ENCODE measurements at places on chromosomes 4 and X.

- DNase-seq: peak; percentile 54
Observed at GRCh38 chr4:66275411-66276038, 605.2 kb upstream of the EPHA5 start.

DNA sequence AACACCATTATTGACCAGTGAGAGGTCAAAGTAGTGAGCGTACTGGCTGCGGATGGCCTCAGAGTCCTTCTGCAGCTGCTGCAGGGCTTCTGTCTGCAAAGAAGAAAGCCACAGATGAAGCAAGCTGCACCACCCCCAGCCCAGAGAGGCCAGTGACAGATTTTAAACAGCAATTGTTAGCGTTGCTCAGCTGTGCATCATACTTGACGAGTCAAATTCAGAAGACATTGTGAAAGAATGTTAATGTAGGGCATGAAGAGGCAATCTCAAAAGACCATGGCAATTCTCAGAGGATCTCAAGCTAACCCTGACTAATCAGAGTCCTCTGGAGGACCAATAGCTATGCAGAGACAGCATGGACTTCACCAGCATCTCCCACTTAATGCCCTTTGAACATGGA is 16.6 kb downstream of the DKC1 start:
- DNase-seq: no peak

GRCh38 chr4:52750819-52751486 is at the start of gene ERVMER34-1:
TSS of gene ERVMER34-1 (minus strand) at chr4:52751425. CDS start at chr4:52745520, 5,905 bp downstream.
- DNase-seq: no peak

- DNase-seq: no peak
Observed at GRCh38 chr4:26238426-26238777, 82.4 kb upstream of the RBPJ start.

DNA sequence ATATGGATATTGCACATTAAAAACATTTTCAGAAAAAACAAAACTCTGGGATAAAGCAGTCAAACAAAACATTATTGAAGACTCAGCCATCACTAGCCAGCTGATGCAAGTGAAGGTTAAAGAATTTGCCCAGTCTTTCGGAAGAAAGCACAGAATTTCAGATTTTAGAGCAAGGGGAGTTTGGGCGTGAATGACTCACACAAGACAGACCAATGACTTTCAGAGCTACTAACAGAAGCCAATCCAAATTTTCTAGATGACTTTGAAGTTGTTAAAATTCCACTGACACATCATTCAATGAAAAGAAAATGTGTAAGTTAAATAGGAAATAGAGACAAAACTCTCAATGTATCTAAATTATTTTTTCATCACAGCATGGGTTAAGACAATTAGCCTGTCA is 4.0 kb downstream of the MRFAP1L1 start:
- no peak for DNase-seq

DNA sequence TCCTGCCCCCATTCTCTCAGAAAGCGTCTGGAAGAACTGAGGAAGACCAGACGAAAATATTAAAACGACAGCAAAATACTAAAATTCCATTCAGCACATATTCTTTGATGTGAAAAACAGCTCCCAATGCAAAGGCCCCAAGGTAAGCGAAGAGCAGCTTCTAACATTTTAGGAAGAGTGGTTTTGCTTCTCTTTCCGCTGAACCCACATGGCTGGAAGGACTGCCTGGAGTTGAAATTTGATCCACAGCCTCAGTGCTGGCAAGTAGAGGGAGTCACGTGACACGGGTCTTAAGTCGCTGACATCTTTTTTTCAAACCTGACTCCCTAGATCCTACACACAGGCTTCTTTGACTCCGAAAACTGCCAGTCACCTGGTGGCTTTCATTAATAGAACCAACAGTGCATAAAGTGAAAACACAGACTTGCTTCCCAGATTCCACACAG is at the start of gene FAM13A:
TSS of gene FAM13A (minus strand) at position 233 of the 446 bp plus-strand sequence. CDS start at position 12, 221 bp downstream.
- DNase-seq: peak; percentile 94

GRCh38 chr4:185736882-185737281 is 75.1 kb downstream of the SORBS2 start:
- no peak for DNase-seq

- DNase-seq: no peak
Observed at GRCh38 chr4:1205586-1206298, 33.4 kb upstream of the SPON2 start.

DNA sequence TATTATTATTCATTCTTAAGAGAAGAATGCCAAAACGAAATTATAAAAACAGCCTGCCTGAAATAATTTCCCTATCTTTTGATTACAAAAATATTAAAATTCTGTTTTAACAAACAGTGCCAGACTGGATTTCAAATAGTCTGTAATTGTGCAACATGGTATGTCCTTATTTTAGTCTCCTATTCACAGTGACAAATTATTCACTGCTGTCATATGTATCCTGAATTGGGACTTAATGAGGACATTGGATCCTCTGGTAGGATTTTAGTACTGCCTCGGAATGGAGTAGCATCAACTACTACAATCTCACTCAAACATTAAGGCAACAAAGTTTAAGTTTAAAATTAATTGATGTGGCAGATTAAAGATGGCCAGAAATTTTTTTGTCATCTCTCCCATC is 97.6 kb downstream of the CASK start:
- no peak for DNase-seq

DNA sequence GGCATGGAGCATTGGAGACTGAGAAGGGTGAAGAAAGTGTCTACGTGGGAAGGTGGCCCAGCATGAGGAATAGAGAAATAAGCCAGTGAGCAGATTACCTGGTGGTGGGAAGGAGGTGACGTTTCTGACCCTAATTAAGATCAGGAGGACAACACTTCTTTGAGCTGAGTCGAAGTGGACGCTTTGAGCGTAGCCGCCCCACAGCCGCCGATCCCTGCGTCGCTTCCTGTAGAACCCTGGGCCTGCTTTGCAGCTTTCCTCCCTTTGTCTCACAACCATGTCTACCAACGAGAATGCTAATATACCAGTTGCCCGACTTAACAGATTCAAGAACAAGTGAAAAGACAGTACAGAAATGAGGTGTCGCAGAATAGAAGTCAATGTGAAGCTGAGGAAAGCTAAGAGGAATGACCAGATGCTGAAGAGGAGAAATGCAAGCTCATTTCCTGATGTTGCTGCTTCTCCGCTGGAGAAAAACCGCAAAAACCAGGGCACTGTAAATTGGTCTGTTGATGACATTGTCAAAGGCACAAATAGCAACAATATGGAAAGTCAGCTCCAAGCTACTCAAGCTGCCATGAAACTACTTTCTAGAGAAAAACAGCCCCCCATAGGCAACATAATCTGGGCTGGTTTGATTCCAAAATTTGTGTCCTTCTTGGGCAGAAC is 6.4 kb upstream of the ANTXR2 start:
- DNase-seq: no peak

- no peak for DNase-seq
Observed at GRCh38 chrX:83966347-83966746, 105.4 kb downstream of the CYLC1 start.

DNA sequence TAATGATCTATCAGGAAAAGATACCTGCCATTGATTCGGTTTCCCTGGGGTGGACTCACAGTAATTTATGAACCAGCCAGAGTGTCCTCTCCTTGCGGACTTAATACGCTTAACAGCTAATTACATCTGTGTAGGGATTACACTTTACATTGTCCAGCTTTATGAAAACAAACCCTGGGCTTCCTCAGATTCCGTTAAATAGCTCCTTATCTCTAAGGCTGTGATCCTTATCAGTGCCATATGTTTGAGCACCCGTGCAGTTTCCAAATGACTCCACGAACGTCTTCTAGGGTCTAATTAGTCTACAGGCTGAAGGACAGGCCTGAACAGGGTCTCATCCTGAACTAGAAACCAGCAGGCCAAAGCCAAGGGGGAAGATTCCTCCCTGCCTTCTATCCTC is 56.9 kb downstream of the KDR start:
- no peak for DNase-seq

DNA sequence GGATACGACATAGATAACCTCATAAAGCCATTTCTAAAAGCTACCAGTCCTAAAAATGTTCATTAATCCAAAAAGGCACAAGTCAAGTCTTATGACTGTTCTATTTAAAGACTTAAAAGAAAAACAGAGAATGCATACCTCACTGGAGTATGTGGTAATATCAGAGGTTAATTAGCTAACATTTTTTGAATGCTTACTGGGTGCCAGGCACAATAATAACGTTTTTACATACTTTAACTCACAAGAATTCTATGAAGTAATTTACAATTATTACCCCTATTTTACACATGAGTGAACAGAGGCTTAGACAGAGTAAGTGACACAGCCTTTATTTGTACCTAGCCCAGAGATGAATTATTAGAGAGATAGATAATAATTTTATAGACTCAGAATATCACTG is 207.5 kb downstream of the PDGFC start:
- DNase-seq: no peak

DNA sequence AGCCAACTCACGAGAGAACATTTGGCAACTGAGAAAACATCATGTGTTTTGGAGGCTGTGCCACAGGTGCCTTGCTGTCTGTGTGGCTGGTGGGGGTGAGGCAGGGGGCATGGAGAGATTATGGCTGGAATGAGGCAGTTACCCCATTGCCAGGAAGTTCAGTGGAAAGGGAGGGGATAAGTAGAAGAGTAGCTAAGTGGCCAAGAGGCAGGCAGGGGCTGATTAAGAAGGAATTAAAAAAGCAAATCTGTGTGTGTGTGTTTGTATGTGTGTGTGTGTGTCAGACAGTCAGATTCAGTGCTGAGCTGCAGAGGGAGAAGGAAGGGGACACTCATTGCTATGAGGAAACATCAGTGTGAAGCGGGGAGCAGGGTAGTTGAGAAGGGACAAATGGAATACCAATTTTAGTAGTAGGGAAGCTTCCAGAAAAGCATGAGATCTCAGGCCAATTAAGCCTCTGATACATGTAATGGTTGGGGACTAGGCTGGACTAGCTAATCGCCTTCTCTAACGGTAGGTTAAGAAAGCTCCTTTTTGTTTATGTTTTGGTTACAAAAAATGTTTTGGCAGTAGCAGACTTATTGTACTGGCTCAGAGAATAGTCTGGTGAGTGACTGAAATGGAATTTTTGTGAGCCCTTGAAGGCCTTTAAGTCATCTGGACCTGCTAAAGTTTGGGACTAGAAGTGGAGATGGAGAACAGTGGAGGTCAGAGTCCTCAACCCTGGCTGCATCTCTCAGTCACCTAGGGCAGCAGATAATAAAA is 18.5 kb downstream of the TMEM164 start:
- no peak for DNase-seq

GRCh38 chr4:6011686-6012085 is 6.5 kb downstream of the C4orf50 start:
- peak; percentile 21 for DNase-seq

GRCh38 chr4:106315476-106315967 is 487 bp downstream of the TBCK start:
- no peak for DNase-seq

- no peak for DNase-seq
Observed at GRCh38 chrX:16855363-16856075, 14.6 kb downstream of the RBBP7 start.

- no peak for DNase-seq
Observed at GRCh38 chr4:8894424-8894816, 22.8 kb upstream of the HMX1 start.

DNA sequence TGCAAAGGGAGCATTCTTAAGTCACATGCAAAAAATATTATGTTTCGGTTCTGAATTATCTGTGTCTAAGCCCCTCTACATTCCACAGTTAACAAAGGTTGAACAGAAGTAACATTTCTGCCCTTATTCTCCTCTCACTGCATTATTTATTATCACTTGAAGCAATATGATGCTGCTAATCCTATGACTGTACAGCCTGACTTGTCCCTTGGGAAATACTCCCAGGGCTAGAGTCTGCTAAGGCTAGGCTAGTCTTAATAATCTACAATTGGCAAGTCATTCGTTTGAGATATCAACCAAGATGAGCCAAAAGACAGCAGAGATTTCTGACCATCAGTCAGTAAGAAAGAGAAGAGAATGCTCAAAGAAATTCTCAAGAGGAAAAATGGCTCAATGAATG is 226.9 kb upstream of the HCCS start:
- DNase-seq: no peak

DNA sequence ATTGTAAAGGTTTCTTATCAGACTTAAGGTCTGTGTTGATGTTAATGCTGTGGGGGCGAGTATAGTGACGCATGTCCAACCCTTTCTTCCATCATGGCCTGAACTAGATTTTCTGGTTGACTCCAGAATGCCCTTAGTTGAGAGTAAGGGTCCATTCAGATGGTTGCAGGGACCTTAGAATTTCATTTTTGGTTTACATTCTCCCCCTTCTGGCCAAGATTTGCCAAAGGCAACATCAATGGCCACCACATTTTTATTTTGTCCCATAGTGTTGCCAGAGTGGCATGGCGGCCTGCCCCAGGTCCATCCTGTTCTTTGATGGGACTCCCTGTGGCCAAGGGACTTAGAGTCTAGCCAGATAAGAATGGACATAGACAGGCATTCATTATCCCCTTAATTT is 368.5 kb downstream of the GPM6A start:
- no peak for DNase-seq

DNA sequence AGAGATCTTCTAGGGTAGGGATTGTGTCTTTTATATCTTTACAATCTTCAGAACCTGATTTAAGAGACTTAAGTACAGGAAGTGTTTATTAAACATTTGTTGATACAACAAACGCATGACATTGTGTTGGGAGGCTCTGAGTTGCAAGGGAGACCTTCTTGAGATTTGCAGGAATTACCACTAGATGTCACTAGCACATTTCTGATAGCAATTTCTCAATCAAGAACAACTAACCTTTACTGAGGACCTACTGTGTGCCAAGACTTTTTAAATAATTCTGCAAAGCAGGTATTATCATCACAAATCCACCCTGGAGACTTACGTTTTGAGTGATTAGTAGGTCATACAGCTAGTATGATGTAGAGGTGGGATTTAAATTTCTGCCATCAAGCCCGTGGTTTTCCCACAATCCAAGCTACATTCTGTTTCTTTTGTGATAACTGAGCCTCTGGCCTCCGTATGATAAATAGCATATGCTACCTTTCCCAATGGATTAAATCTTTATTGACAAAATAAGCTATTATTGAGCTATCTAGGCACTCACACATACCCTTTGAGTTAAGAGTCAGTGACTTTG is 986.0 kb downstream of the CCSER1 start:
- DNase-seq: no peak

DNA sequence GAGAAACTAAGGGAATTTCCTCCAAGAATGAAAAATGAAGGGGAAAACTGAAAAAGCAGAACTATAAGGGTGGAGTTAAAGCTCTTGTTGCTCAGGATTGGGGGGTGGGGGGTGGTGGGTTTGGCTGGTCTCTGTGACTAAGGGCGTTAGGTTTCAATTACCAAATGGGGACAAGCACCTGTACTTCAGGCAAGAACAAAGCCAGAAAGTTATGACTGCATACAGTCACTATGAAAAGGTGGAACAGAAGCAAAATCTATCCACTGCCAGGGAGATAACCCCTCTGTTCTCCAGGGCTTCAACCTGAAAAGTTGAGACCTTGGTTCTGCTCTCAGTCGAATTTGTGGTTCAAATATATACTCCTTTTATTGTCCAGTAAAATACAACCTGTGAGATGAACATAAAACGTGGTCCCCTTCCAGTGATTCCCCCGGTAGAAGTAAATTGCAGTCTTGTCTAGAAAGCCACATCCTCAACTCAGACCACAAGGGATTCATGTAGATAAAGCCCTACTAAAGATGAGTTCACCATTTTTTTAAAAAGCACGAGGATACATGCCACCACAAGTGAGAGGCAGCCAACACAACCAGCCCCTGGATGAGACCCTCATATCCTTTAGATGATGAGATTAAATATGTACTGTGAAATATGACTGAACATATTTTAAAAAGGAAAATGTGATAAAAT is 257.1 kb upstream of the RPS6KA3 start:
- DNase-seq: no peak
